ENCODE measurements at places on chromosomes 13 and 19.
A peak's percentile ranks its signal among the peaks of the same experiment; 100 is the strongest.

DNA sequence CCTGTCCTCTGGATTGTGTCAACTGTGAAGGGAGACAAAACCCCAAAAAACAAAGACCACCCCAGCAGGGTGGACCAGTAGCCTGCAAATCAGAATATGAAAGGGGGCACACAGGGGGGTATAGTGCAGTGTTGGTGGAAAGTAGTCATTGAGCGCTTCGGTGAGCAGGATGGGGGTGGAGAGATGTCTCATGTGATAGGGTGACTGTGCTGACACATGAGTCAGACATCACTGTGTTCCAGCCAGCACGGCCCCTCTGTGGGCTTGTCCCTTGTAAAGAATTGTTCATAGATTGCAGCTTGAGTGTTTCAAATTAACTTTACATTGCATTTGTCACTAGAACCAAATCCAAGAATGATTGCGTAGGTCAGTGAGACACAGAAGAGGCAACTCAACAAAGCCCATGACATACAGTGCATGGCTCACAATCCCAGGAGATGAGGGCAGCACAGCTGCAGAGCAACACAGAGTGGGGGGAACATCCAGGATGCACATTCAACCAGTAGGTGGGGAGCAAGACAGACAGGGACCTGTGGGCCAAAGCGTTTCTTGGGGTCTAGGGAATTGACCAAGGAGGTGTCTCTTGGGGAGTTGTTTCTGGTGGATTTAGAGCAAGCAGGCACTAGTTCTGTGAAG is 7.5 kb downstream of the ZNF440 start:
- no peak overlapping the region for H3K27ac ChIP-seq
- no peaks in the 10 kb centered on the region for H3K4me1 ChIP-seq
- no peak for DNase-seq
- no peak overlapping the region for H3K4me3 ChIP-seq
- no peaks in the 10 kb centered on the region for H3K36me3 ChIP-seq

GRCh38 chr19:42099336-42099925 is 23.5 kb downstream of the ZNF574 start:
- H3K36me3 ChIP-seq = no peaks in the 10 kb centered on the region
- no peak overlapping the region for H3K4me3 ChIP-seq
- H3K27ac ChIP-seq = 0 out of 2 replicates have a peak overlapping the region, but pooled peaks have one; percentile 13
- H3K27me3 ChIP-seq = no peaks in the 10 kb centered on the region
- H3K4me1 ChIP-seq = peaks cover 29% of the 10 kb centered on the region

DNA sequence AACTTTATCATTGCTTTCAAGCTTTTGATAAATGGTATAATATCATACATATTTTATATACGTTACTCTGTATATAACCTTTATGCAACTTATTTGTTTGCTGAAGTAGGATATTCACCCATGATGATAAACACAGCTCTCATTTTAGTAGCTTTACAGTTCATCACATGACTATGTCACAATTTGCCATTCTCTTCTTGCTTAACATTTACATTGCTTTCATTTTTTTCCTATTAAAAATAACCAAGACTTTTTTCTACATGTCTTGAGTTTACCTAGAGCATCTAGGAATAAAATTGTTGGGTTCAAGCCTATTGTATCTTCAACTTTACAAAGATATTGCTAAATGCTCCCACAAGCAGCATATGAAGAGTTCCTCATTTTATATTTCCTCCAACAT is 54.0 kb downstream of the KCNRG start:
- no peak for DNase-seq
- H3K27me3 ChIP-seq = no peaks in the 10 kb centered on the region
- no peaks in the 10 kb centered on the region for H3K4me1 ChIP-seq
- H3K36me3 ChIP-seq = peaks cover 36% of the 10 kb centered on the region
- H3K27ac ChIP-seq = no peak overlapping the region
- H3K4me3 ChIP-seq = no peak overlapping the region

DNA sequence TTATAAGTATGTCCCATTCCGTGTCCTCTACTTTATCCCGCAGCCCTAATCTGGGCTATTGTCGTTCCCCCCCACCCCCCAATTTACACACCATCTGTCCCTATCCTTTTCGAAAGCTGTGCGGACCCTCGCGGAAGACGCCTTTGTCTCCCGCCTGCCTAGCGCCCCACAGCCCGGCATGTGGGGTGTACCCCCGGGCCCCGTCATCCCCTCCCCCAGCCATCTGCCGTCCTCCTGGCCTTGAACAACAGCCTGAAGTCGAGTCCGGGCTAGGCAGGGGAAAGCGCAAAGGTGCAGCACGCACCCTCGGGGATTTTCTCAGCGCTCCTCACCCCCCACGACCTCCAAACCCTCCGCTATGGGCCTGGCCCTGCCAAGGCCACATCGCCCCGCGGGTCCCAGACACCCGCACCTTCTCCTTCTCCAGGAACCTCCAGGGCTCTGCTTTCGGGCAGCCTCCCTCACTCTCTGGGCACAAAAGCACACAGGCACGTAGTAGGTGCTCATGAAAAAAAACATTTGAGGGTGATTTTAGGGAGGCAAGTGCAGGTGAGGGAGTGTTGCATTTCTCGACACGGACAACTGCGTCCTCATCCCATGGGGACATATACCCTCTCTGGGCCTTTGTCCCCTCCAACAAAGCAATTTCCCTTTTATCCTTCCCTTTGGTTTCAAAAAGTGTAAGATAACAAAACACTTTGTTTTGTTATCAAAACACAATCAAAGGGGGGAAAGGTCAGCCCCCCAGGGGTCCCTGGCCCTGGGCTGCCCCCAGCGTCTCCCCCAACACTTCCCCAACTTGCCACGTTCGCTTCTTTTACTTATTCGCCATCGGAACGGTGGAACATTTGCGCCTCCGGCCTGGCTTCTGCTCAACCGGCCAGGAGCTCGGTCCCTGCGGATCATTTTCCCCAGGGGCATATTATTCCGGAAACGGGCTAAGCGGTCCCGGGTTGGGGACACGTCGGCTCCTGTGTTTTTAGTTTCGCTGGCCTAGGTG is 16.4 kb downstream of the CCDC124 start:
- H3K36me3 ChIP-seq = no peaks in the 10 kb centered on the region
- H3K4me1 ChIP-seq = peaks cover 64% of the 10 kb centered on the region
- no peak for DNase-seq
- peak overlapping the region; percentile 23 for H3K27ac ChIP-seq
- H3K27me3 ChIP-seq = no peaks in the 10 kb centered on the region

DNA sequence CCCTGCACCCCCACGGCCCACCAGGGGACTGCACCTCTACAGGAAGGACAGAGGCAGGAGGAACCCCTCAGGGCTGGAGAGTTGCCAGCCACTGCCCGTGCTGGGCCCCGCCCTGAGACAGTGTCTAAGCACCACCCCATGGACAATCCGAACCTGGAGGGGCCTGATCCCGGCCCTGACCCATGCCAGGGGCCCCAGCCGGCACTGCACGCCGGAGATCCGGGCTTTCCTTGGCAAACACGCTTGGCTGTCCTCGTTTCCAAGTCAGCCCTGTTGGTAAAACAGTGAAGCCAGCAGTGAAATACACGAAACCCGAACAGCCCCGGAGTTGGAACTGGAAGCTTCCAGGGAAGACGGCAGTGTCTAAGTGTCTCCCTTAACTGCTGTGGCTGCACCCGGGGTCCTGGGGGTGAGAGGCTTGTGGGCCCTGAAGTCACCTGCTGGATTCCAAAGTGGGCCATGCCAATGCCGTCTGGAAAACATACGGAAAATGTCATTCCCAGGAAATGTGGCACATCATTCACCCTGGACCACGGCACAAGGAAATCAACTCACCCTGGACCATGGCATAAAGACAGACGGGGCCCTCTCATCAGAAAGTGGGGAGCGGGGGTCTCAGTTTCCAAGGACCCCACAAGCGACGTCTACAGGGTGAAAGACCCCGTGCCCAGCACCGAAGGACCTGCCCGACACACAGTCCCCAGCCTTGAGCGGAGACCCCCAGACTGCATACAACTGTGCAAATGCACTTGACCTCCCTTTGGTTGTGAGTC is 30.9 kb downstream of the RASA3 start:
- 0 out of 2 replicates have a peak overlapping the region, but pooled peaks have one; percentile 6 for H3K27ac ChIP-seq
- no peak for DNase-seq
- no peaks in the 10 kb centered on the region for H3K27me3 ChIP-seq

- no peaks in the 10 kb centered on the region for H3K4me1 ChIP-seq
- peaks cover 40% of the 10 kb centered on the region for H3K27me3 ChIP-seq
- no peak overlapping the region for H3K27ac ChIP-seq
- no peak for DNase-seq
Measured at GRCh38 chr19:54574527-54575056, 1.0 kb downstream of the LILRA2 start.

DNA sequence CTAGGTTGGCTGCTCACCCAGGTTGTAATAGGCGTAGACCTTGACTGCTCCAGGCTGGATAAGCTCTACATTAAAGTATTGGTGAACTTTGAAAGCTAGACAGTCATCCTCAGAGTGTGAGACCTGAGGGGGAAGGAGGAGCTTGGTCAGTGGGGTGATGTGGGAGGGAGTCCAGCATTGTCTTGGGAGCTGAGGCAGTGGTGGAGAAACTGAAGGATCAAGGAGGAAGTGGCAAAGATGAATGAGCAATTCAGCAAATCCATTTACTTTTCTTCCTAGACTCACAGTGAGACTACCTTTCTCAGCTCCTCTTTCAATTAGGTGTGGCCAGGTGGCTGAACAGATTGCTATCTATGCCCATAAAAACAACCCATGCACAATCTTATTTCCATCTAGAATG is 10.2 kb upstream of the TNFSF14 start:
- peaks cover 19% of the 10 kb centered on the region for H3K4me1 ChIP-seq
- no peak for DNase-seq
- H3K4me3 ChIP-seq = no peak overlapping the region
- no peak overlapping the region for H3K27ac ChIP-seq
- H3K36me3 ChIP-seq = no peaks in the 10 kb centered on the region

- H3K27ac ChIP-seq = no peak overlapping the region
- no peaks in the 10 kb centered on the region for H3K27me3 ChIP-seq
- H3K4me1 ChIP-seq = no peaks in the 10 kb centered on the region
- DNase-seq = no peak
- H3K4me3 ChIP-seq = no peak overlapping the region
- no peaks in the 10 kb centered on the region for H3K36me3 ChIP-seq
Measured at GRCh38 chr13:97017322-97017721, 23.0 kb upstream of the OXGR1 start.

DNA sequence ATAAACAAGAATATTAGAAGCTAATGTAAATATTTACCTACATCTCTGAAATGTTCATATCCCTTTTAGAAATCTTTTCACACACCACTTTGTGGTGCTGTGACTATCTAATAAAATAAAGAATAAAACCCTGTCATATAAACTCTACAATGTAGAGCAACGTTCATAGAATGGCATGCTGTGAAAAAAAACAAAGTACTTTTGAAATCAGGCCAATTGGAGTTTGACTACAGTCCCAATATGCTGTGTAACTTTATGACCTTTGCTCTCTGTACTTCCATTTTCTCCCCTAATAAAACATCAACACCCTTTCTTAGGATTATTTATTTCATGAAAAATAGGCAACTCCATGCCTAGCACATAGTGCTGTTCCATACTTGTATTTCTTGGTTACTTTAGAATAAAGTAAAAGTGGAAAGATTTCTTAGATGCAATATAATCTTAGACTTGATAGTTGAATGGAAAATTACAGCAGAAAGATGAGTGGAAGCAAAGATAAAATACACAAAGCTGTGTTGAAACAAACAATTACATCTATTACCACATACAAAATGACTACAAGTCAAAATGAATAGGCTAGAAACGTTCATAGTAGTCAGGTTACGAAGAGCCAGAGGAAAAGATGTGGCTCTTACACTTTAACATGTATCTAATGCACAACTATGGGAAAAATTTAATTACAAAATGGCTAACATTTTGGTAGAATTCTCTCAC is 613.2 kb upstream of the SLITRK5 start:
- no peaks in the 10 kb centered on the region for H3K4me1 ChIP-seq
- no peak overlapping the region for H3K27ac ChIP-seq
- DNase-seq = no peak
- H3K27me3 ChIP-seq = no peaks in the 10 kb centered on the region

DNA sequence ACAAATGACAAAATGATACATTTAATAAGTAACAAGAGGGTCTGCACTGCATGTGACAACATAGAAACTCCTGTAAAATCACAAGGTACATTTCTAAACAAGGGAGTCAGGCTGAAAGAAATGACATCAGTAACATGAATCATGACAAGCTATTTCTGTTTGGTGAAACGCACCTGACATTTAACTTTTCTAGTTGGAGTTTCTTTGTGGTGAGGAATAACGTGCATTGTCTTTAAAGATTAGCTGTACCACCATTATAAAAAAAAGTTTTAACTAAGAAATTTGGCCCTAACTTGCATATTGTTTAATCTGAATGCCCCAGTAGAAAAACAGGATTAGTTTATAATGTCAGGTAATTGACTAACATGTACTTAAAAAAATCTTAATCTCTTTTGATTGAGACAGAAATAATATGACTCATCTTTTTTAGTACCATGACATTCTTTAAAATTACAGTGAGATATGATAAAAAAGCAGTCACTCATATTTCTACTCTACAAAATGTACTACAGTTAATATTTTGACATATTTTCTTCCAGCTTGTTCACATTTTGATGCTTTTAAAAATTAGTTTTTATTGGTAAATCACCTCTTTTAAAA is 418.2 kb downstream of the KLF12 start:
- no peak overlapping the region for H3K27ac ChIP-seq
- H3K36me3 ChIP-seq = no peaks in the 10 kb centered on the region
- no peaks in the 10 kb centered on the region for H3K4me1 ChIP-seq
- DNase-seq = no peak

DNA sequence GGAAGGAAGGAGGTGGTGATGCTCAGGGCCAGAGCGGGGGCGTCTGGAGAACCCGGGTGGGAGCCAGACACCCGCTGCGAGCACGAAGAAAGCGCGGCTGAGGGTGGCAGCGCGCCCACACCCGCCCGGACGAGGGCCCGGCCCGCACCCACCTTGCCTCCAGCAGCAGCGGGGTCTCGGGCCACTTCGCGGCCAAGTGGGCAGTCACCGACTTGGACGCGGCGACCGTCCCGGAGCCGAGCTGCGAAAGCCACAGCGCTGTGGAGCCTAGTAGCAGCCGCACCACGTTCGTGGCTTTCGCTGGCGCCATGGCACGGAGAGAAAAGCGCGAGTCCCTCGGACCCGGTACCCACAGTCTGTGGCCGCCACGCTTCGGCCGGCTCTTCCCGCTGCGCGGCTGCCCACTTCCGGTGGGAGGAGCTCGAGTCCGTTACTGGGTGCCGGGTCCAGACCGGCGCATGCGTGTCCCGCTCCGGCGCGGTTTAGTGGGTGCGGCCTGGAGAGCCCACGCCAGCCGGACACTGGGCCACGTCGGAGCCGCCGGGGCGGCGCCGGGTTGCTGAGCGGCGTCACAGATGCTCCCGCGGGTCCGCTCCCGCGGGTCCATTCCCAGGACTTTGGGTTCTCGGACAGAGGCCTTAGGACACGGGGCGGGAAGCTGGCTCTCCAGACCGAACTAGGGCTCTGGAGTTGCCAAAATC is at the start of gene UGGT2:
Gene UGGT2 (minus strand): TSS at position 399 of the 701 bp plus-strand sequence. CDS start 89 bp downstream, at position 310.
- peaks cover 5% of the 10 kb centered on the region for H3K4me1 ChIP-seq
- no peaks in the 10 kb centered on the region for H3K27me3 ChIP-seq

- no peak overlapping the region for H3K27ac ChIP-seq
- peaks cover 4% of the 10 kb centered on the region for H3K27me3 ChIP-seq
- H3K36me3 ChIP-seq = no peaks in the 10 kb centered on the region
- H3K4me3 ChIP-seq = no peak overlapping the region
Measured at GRCh38 chr19:51598159-51598915, 27.3 kb downstream of the ZNF175 start.

GRCh38 chr19:51627491-51628138 is 2.6 kb downstream of the SIGLEC5 start:
- no peak overlapping the region for H3K4me3 ChIP-seq
- no peaks in the 10 kb centered on the region for H3K36me3 ChIP-seq
- H3K4me1 ChIP-seq = no peaks in the 10 kb centered on the region
- H3K27me3 ChIP-seq = peaks cover 26% of the 10 kb centered on the region

GRCh38 chr13:33743438-33744368 is 74.2 kb upstream of the RFC3 start:
- H3K4me1 ChIP-seq = no peaks in the 10 kb centered on the region
- H3K36me3 ChIP-seq = no peaks in the 10 kb centered on the region
- no peak for DNase-seq
- no peak overlapping the region for H3K27ac ChIP-seq
- no peak overlapping the region for H3K4me3 ChIP-seq
- H3K27me3 ChIP-seq = no peaks in the 10 kb centered on the region
